ENCODE measurements at places on chromosomes 16 and 17.

- DNase-seq, result no peak
These were observed 998 bp upstream of the SRSF1 start for GRCh38 chr17:58007781-58008706.

DNA sequence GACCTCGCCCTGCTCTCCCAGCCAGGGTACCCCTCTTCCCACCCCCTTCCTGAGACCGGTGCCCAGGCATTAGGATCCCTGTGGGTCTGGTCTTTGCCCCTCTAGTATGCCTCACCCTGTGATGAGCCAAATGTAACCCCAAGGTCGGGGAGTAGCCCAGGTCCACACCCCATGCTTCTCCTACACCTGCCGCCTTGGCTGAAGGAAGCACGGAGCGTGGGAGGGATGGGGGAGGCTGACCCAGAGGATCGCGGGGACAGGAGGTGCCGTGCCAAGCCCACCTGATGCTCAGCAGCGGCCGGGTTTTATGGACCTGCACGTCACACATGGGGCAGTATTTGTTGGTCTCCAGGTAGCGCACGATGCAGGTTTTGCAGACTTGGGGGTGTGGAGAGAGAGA, 8.8 kb downstream of the PCGF2 start:
- DNase-seq, result no peak

GRCh38 chr17:76246080-76247066, 6.1 kb upstream of the RNF157 start:
- DNase-seq, result no peak

- no peak for DNase-seq
These were observed 62.7 kb downstream of the RBFOX3 start for GRCh38 chr17:79548116-79548515.

- DNase-seq, result no peak
These were observed 18.5 kb upstream of the RHOT1 start for GRCh38 chr17:32123782-32124181.

- DNase-seq, result no peak
These were observed 64.1 kb downstream of the TIMM22 start for GRCh38 chr17:1060991-1061390.

- DNase-seq, result no peak
These were observed 479 bp upstream of the ZNF207 start for GRCh38 chr17:32349503-32349853.

- no peak for DNase-seq
These were observed 4.1 kb downstream of the PAM16 start for GRCh38 chr16:4347010-4347409.

DNA sequence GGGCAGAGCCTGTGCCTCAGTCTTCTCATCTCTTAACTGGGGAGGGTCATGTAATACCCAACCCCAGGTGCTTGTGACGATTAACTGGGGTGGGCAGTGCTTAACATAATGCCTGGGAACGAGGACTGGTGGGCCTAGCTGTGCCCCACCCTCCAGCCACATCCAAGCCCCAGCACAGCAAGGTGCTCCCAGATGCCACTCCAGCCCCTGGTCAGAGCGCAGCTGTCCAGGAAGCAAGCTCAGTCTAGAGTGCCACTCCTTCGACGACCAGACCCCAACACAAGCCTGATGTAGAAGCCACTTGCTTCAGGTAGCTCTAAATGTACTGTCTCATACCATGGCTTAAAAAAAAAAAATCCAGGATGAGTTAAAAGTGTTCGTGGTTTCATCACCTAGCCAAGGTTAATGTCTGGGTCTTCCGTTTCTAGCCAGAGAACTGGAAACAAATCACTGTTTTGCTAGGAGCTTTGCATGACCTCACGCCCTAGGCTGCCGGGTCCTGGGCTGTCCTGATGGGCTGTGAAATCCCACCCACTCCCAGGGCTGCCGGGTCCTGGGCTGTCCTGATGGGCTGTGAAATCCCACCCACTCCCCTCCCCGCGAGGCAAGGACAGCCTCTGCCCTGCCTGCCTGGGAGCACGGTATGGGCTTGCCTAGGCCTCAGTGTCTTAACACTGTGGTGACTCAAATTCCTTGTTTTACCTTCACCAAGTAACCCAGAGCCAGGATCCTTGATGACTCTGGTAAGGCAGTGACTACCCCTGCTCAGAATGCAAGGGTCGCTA, 7.7 kb downstream of the MIEF2 start:
- no peak for DNase-seq

DNA sequence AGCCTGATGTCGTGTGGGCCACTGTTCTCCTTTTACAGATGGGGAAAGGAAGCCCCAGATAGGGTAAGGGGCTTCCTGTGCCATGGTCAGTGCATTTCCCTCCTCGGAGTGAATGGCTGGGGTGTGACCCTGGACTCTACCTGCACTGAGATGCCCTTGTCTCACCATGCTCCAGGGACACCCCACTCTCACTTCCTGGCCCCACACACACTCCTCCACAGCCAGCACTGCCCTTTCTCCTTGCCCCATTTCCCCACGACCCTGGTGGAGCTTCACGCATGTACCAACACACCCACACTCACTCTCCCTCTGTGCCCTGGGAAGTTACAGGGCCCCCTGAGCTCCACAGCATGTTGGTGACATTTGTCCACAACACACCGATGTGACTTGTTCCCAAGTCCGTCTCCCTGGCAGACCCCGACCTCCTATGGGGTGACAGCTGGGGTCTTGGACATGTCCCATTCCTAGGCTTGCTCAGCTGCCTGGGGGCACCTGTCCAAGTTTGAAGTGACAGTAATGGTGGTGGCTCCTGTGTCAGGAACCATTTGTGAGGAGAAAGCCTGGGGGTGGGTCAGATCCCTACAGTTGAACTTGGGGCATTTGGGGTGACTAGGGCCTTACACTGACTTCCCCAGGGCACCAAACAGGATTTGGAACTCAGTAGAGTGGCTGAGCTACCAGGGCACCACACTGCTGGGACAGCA, 47.4 kb downstream of the PECAM1 start:
- no peak for DNase-seq

DNA sequence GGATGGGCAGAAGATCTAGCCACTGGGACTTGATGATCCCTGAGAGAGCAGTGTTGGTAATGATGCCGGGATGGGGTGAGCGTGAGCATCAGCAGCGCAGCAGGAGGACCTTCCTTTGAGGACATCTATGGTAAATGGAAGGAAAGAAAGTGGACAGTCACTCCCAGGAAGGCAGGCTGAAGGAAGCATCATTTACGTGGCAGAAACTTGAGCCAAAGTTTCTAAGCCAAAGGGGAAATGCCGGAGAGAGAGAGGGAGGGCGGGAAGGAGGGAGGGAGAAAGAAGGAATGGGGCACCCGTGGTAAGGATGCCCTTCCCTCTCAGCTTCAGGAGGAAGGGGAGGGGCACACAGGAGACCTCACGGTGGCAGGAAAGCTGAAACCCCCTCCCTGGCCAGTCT, 86.3 kb upstream of the CACNG5 start:
- no peak for DNase-seq

DNA sequence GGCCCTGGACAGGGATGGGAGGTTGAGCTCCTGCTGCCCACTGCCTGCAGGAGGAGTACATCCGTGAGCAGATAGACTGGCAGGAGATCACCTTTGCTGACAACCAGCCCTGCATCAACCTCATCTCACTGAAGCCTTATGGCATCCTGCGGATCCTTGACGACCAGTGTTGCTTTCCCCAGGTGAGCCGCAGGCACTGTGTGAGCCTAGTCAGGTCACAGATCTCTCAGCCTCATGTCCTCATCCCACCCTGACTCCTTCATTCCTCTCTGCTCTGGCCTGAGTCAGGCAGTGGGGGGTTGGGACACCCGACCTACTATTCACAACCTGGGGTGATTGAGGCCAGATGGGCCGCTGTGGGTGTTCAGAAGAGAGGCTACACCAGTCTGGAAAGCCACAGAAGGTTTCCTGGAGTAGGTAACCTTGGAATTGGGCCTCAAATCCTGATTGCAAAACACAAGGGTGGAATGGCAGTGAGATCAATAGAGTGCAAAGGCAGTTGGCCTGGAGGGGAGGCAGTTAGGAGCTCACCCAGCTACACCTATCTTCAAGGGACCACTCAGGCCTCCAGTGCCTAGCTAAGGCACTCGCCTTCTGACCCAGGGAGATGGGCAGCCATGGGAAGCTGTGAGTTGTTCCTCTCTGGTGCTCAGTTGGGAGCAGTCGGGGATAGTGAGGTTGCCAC, 29.7 kb downstream of the MYO15A start:
- DNase-seq, result no peak

GRCh38 chr16:54649876-54650275, 280.8 kb upstream of the IRX5 start:
- no peak for DNase-seq

DNA sequence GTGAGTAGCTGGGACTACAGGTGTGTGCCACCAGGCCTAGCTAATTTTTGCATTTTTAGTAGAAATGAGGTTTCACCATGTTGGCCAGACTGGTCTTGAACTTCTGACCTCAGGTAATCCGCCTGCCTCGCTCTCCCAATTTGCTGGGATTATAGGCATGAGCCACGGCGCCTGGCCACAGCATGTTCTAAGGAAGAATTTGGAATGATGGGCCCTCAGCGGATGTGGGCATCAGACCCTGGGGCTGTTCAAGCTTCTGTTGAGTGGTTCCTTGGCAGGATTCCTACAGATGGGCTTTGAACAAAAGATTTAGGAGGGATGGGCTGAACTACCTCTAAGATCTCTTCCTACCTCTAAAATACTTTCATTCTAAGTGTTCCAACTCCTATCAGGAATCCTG, 4.1 kb downstream of the PRPSAP2 start:
- no peak for DNase-seq

DNA sequence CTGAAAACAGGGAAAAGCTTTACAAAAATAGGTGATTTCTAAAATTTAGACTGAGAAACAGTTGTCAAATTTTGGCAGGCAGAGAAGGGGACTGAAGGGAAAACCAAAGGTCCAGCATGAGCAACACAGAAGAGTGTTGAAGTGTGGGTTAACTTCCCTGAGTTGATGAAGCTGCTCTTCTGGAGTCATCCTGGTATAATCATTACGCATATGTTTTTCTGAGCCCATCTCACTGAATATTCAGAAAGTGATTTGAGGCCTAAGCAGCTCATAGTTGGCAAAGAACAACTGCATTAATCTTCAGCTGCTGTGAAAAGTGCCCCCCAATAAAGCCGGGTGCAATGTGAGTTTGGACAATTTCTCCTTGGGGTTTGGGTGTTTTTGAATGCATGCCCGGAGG, 115.0 kb upstream of the RBBP6 start:
- no peak for DNase-seq

- no peak for DNase-seq
These were observed 25.0 kb downstream of the MAP3K3 start for GRCh38 chr17:63647065-63647725.

DNA sequence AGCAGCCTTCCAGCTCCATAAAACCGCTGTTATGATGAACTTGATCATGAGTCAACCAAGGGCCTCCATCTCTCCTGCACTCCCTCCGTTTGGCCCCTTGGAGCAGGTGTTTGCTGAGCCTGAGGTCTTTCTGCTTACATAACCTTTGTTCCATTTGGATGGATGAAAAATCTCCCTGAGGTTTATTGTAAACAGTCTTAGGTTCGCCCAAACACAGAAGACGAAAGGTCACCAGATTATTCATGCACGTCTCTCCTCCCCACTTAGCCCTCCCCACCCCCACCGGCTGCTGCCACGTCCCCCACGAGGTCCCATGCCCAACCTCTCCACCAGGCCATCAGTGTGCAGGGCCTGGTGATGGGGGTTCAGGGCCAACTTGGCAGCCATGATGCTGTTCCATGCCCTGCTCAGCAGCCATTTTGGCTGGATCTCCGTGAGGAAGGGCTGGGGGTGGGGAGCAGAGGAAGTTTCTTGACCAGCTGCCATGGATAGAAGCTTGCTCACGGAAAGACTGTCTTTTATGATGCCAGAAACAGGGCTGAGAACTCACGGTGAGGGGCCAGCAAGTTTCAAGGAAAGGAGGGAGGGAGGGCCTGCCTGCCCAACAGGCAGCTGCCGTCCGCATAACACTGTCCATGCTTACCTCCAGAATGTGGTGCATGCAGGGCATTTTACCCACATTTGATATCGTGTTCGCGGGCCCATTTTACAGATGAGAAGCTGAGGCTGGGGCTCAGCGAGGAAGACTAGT, 47.8 kb upstream of the FOXF1 start:
- no peak for DNase-seq

Data from NCI-H526 treated with DMSO at 0.1 percent for 48 hours (cell line).